ENCODE measurements at places on chromosomes 6 and 20.

- ATAC-seq, result no peak
Measured at GRCh38 chr6:26271668-26272024, 93.4 kb upstream of the BTN3A2 start.

DNA sequence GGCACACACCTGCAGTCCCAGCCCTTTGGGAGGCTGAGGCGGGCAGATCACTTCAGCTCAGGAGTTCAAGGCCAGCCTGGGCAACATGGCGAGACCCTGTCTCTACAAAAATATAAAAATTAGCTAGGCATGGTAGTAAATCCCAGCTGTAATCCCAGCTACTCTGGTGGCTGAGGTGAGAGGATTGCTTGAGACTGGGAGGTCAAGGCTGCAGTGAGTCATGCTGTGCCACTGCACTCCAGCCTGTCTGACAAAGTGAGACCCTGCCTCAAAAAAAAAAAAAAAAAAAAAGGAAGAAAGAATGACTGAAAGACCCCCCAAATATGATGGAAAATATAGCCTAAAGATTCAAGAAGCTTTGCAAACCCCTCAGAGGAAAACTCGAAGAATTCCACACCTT, 26.8 kb downstream of the METTL24 start:
- ATAC-seq, result no peak

GRCh38 chr20:46296526-46297250, 11.6 kb downstream of the CDH22 start:
- no peak for ATAC-seq

DNA sequence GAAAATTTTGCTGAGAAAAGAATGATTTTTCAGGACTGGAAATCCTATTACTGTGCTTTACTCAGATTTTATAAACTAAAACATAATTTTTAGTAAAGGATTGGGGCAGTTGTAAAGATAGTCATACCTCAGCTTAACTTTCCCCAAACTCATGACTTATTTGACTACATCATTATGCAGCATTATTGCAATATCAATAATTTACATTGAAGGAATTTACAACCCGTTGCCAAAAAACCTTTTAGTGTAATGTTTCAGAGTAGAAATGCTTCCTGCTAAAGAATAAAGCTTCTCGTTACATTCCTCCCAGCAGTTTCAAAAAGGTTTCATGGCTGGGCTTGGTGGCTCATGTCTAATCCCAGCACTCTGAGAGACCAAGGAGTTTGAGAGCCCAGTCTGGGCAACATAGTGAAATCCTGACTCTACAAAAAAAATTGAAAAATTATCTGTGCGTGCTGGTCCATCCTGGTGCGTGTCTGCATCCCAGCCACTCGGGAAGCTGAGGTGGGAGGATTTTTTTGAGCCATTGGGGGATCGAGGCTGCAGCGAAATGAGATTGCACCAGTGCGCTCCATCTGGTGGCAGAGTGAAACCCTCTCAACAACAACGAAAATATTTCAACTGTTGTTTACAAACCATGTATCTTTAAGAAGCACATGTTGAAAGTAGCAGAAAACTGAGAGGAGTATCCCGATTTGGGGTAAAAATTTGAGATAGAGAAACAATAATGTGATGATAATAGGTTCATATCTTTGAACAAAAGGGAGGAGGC, 4.4 kb downstream of the AMD1 start:
- ATAC-seq, result no peak

DNA sequence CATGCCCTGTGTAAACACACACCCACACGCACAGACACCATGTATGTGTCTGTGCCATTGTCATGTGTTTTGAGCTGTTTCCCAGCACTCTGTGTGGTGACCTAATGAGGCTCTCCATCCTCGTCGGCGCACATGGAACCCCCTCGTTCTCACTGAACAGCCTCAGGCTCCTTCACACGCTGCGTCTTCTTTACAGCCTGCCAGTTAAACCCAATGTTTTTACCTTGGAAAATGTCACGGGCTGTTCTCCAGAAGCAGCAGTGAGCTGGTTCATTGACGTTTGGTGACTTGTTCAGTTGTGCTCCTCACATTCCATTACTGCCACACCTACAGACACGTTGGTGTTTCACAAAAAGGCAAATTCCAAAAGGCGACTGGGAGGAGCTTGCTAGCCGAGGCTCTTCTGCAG, 201.0 kb upstream of the FOXQ1 start:
- ATAC-seq, result no peak

GRCh38 chr6:130944486-130944885, 117.3 kb downstream of the SMLR1 start:
- no peak for ATAC-seq

DNA sequence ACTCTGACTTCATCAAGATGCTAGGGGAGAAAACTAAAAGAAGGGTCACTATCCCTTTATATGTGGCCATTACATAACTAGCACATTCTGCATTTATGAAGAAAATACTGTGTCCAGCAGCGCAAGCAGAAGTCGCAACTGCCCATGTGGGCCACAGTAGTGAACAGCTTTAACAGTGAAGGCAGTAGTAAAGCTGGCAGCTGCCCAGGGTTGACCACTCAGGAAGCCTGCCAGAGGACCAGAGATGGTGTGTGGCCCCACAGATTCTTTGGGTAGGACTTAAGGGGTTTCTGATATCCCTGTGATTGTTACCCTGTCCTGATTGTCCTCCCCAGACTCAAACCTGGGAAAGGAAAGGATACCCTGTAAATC, 88.3 kb upstream of the NT5E start:
- no peak for ATAC-seq

GRCh38 chr6:150770637-150771036, 94.9 kb upstream of the MTHFD1L start:
- no peak for ATAC-seq

DNA sequence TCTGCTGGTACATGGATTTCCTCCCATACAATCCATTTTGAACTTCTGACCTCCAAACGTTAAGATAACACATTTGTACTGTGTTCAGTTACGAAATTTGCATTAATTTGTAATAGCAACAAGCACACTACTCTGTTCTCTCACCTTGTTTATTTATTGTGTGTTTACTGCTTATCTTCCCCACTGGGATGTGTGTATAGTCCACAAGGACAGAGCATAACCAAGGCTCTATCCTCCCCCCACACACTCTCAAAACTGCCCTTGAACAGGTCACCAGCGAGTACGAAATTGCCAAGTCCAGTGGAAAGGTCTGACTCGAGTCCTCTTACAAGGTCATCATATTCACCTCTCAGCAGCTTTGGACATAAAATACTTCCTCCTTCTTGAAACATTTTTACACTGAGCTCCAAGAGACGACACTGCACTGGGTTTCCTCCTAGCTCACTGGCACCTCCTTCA, 18.6 kb downstream of the ADTRP start:
- no peak for ATAC-seq

- no peak for ATAC-seq
Measured at GRCh38 chr6:90803956-90804355, 217.1 kb upstream of the MAP3K7 start.

DNA sequence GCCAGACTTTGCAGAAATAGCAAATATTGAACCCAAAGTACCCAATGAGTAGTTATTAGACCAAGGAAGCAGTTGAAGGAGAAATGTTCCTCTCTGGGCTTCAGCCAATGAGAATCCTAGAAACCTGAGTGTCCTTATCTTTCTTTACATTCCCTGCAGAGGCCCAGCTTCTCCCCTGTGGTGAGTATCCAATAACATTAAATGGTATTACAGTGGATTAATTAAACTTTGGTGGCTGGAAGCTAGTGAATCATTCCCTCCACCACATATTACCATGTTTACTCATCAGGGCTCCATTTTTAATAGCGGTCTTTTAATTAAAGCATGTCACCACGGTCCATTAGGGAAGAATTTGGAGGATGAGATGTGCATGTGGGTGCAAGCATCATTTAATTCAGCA, 74.0 kb downstream of the UNC5CL start:
- ATAC-seq, result no peak

- no peak for ATAC-seq
Measured at GRCh38 chr20:11511821-11512220, 405.9 kb upstream of the BTBD3 start.

GRCh38 chr6:3447005-3447404, 9.8 kb downstream of the SLC22A23 start:
- ATAC-seq, result peak; percentile 26

- no peak for ATAC-seq
Measured at GRCh38 chr6:131946992-131947955, 3.9 kb downstream of the CCN2 start.

DNA sequence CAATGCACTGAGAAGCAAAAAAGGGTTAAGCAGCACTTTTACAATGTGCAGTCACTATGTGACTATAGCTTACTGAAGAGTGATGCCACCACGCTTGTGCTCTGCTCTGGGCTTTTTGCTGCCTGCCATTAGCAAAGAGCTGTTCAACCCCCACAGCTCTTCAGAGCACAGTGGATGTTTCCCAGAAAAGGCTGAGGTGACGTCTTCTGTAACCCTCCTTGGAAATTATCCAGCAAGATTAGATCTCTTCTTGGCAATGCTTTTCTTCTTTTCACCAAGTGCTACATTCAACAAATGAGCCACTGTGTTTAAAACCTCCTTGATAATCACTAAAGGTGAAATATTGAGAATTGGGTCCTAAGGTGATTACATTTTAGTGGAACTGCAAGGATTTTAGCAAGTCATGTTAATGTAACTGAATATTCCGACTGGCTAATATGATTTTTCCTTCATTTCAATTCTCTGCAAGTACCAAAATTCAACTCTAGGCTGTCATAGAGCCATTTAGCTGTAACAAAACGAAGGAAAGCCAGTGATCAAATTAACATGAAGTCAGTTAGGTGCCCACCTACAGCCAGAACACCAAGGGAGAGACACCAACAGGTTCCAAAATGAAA, 34.9 kb downstream of the ELOVL5 start:
- no peak for ATAC-seq

DNA sequence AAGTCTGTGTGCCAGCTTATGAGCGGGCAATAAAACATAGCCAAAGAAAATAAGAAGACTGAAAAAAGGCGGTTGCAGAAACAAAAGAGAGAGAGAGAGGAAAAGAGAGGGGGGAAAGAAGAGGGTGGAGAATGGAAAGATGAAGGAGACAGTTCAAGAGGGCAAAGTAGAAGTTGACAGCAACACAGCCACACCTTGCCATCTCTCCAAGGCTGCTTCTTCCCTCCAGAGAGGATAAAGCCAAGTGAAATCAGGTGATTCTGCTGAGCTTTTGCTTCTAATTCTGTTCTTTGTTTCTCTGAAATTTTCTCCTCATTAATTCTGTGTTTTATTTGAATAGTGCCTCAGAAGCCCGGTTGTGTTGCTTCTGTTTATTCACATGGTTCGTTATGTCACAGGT, 48.5 kb downstream of the PTPRK start:
- ATAC-seq, result no peak

All from stimulated activated memory B cell treated with anti-CD40 and anti-IgM and Interleukin-4, amounts not matched to agents 10 μg/mL and 1 μg/mL and 100 μg/mL, for 72 hours (primary cell).